ENCODE measurements at places on chromosomes 13 and 19.

- DNase-seq, result no peak
Observed at GRCh38 chr13:113879494-113880360, 15.9 kb upstream of the GAS6 start.

DNA sequence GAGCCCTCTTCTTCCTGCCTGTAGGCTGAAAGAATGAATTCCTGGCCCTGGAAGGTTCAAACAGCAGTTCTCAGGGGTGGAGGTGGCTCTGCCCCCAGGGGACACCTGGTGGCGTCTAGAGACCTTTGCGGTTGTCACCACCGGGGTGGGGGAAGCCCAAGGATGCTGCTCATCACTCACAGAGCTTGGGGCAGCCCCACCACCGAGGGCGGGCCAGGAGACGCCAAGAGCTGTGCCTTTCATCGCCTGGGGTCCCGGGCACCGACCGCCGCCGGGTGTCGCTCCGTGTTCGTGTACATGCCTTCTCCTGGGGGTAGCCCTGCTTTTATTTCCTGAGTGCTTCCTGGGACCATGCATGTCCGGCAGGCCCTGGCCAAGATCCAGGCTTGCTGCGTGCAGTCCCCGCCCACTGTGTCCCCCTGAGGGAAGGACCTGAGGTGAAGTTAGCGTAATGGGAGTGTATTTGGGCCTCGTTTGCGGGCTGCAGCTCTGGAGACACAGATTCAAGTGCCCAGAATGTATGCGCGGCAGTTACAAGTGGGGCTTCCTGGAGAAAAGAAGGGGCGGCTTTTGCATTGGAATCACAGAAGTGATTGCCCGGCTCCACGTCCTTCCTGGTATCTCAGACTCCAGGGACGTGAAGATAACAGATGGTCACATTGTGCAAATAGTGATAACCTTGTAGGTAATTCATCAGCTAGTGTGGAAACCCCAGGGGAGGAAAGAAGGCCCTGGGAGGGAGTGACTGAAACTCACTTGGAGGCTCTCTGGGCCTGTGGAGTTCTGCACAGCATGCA, 7.8 kb downstream of the DOT1L start:
- DNase-seq, result no peak

- DNase-seq, result no peak
Observed at GRCh38 chr19:4154571-4155312, 1.3 kb downstream of the CREB3L3 start.

- DNase-seq, result no peak
Observed at GRCh38 chr19:55386493-55386971, 800 bp downstream of the RPL28 start.

DNA sequence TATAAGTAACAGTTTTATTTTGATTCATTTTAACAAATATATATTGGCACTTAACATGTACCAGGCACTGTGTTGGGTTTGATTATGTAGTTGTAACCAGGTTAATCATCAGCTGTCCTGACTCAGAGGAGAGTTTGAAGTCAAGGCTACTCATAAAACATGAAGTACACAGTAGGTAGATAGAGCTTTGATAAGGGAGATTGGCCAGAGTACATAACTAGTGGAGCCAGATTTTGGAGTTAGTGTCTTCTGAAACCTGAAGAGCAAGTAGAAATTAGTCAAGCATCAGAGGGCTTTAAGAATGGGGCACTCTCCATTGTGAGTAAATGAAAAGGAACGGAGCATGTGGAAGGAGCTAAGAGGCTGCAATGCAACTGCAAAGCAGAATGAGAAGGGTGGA, 333.9 kb downstream of the RFC3 start:
- DNase-seq, result no peak

- DNase-seq, result no peak
Observed at GRCh38 chr19:17391371-17392151, 2.4 kb downstream of the CCDC194 start.

DNA sequence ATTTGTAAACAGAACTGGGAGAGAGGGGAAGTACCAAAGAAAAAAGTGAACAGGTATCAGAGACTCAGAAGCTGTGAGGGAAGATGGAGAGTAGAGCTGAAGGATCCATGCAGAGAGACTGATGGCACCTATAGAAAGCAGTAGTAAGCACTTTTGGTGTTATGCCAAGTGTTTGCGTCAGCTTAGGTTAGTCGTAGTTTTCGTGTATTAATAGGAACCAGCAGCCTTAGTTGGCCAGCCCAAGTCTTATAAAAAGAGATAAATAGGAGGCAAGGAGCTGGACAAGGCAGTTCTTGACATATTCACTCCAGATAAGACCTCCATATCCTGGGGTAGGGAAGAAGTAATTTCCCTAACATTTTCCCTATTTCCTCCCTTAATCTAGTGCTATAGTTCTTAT, 214.2 kb downstream of the OXGR1 start:
- no peak for DNase-seq

DNA sequence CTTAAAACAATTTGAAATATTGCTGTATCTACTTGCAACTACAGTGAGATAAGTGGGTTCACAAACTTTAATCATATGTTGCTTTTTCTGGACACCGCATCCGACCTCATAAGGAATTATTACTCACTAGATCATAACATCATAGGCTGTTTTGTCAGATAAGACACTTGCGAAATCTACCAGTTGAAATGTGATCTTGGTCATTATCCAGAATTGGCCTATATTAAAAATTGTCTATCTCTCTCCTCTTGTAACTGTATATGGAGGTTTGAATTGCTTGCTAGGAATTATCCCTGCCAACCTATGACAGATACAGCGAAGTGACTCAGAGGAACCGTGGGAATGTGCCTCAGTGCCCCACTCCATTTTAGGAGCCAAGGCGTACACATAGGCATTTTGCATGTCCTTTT, 117.0 kb upstream of the POSTN start:
- DNase-seq, result no peak

GRCh38 chr13:24624801-24625231, 55.4 kb upstream of the ATP12A start:
- DNase-seq, result no peak

GRCh38 chr13:40536443-40537113, 129.9 kb downstream of the FOXO1 start:
- DNase-seq, result no peak

DNA sequence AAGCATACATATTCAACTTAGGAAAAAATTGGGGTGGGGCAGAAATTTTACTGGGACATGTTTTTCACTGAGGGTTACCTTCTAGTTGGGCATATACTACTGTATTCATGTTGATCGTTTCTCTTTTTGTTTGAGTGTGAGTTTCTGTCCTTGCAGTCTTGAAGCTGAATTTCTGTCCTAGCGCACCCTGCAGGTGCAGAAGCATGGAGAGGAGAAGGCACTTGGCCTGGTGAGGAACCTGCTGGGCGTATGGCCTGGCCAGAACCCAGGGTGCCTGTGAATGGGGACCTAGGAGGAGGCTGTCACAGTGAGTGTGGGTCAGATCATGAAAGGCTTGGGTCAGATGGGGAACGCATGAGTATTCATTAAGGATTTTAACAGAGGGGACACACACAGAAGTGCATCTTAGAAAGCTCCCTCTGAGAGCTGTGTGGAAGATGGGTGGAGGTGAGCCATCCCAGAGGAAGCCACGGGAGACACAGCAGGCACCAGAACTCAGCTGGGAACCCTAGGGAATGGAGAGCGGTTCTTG, 36.8 kb downstream of the SERP2 start:
- no peak for DNase-seq

DNA sequence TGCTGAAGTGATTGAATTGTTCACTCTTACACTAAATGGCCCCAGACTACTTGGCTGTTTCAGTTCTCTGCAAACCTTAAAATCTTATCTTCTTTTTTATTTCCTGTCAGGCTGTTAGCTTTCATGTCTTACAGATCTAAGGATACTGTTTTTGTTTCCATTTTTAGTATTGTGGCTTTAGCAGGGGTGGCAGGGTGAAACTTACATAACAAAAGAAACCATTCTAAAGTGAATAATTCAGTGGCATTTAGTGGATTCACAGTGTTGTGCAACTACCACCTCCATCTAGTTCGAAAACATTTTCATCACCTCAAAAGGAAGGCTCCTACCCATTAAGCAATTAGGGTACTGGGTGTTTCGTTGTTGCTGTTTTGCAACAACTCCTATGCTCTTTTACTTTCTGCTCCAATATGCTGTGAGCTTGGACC, 19.8 kb downstream of the TMEM272 start:
- DNase-seq, result no peak

DNA sequence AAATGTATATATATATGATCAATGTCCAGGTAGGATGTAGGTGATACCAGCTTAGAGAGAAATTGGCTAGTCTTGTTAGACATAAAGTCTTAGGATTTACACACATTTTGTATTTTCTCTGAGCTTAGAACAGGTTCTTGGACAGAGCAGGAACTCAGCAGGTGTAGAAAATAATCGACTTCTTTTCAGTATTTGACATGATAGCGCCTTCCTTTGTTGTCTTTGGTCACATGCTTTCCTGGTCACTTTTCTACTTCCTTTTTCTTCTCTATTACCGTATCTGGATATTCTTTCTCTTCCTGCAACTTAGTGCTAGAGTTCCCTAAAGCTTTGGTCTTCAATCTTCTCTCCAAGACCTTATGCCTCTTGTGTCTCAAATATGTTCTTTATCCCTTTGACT, 107.4 kb downstream of the LRCH1 start:
- no peak for DNase-seq

GRCh38 chr13:100365680-100366079, 222.9 kb downstream of the GGACT start:
- no peak for DNase-seq

- peak; percentile 11 for DNase-seq
Observed at GRCh38 chr19:47765523-47766358, 12.8 kb upstream of the SELENOW start.

DNA sequence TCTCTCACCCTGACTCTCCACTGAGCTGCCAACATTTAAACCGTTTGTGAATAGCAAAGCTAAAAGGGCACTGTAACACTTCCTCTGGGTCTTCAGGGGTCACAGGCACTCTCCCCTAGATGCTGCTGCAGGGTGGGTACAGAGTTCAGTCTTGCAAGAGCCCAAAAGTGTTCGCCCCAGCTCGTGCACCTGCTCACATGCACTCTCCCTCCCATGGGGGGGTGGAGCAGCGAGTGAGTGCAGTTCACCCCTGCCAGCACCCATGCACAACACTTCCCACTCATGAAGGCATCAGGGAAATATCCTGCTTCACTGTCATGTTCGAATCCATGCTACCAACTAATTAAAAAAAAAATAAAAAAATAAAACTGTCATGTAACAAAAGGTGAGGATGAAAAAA, 950.7 kb upstream of the PRR20A start:
- DNase-seq, result no peak

GRCh38 chr19:22622901-22623840, 11.0 kb upstream of the ZNF492 start:
- DNase-seq, result no peak

DNA sequence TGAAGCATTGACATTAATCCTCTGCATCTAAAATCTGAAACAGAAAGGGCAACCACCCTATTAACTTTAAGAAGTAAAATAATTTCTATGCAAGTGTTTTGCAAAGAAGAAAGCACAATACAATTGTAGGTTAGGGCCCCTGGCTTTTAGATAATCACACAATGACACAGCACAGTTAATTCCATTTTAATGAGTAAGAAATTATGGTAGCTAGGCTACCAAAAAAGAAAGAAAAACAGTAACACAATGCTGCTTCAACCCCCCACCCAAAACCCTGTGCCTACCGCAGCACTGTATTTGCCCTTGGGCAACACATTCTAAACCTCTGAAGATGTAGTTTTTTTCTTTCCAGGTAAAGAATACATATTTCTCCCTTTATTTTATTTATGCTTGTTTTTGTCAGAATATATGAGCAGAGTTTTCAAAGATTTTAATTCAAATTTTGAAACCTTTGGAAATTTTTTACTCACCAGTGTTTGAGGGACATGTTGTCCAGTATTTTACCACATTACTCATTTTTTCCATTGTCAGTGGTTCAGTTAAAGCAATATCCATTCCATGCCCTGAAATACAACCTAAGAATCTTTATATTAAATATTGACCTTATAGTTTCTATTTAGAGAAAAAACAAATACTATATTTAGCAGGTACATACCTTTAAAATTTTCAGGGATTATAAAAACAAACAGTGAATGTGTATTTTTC, 21.1 kb downstream of the SOHLH2 start:
- no peak for DNase-seq

DNA sequence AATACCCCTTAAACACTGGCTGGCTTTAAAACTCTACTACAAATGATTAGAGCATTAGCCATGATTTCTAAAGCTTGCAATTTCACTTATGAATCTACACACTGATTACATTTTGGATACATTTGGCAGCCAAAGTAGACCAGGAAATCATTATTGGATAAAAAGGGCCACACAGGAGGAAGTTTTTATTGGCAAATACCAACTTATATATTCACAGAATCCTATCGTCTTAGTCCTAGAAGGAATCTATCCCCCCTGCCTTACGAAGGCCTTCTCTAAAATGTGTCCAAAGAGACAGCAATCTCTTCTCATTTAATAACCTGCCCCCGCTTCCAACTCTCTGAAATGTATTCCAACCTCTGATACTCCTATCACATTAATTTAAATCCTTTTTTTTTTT, 52.5 kb downstream of the KLF5 start:
- no peak for DNase-seq

- DNase-seq, result no peak
Observed at GRCh38 chr13:99367106-99367616, 60.0 kb upstream of the GPR183 start.

- DNase-seq, result no peak
Observed at GRCh38 chr19:55487924-55488687, at the start of gene SSC5D. Gene SSC5D, plus strand, starts transcription at chr19:55488436. Its CDS starts 154 bp downstream, at chr19:55488590.

DNA sequence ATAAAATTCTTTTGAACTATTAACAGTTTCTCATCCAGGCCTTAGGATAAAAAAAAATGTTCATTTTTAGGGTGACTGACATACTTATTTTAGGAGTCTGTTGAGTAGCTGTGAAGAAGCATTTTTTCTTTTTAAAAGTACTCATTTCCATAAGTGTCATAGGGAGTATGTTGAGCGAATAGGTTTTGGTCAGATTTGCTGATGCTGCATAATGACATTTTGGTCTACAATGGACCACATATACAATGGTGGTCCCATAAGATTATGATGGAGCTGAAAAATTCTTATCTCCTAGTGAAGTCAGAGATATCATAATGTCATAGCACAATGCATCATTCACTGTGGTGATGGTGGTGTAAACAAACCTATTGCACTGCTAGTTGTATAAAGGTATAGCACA, 17.4 kb downstream of the NBEA start:
- DNase-seq, result no peak

DNA sequence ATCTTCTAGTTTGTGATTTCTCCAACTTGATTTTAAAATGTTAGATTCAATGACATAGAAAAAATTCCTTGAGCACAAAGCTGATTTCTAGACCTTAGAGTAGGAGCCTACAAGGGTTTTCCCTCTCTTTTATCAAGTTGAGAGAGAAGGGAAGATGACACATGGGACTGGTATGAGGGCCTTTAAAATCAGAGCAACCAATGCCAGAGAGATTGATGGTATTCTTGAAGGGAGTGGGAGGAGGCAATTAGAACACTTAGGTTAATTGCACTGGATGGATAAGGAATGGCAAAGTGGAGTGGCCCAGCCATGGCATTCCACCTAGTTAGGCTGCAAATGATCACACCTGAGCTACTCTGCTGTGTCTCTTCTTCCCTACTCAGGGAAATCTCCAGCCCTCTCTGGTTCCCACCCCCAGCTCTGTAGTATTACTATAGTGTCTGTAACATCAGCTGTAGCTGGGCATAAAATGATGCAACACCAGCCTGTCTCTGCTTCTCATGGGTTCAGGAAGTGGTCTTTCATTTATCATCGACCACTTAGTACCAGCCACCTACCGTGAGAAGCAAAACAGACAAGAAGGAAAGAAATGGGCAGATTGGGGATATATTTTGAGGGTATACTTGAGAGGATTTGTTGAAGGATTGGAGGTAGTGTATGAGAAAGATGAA, 333.6 kb downstream of the DLEU7 start:
- DNase-seq, result no peak

GRCh38 chr19:46733690-46734292, 12.1 kb upstream of the FKRP start:
- DNase-seq, result no peak
